SJSA1 (cell line): ENCODE measurements at places on chromosomes 11 and 22.

GRCh38 chr11:94968334-94968958, 4.9 kb downstream of the CWC15 start:
- peaks cover 55% of the 10 kb centered on the region for H3K36me3 ChIP-seq
- H3K4me3 ChIP-seq = no peak overlapping the region
- no peaks in the 10 kb centered on the region for H3K4me1 ChIP-seq
- no peak for DNase-seq

GRCh38 chr11:112941104-112941503, 20.1 kb upstream of the NCAM1 start:
- no peak for DNase-seq
- no peaks in the 10 kb centered on the region for H3K27me3 ChIP-seq
- no peaks in the 10 kb centered on the region for H3K36me3 ChIP-seq

GRCh38 chr11:36492724-36493304, 17.3 kb downstream of the TRAF6 start:
- H3K4me1 ChIP-seq = no peaks in the 10 kb centered on the region
- no peak for DNase-seq
- no peak overlapping the region for H3K4me3 ChIP-seq
- H3K27ac ChIP-seq = no peak overlapping the region

DNA sequence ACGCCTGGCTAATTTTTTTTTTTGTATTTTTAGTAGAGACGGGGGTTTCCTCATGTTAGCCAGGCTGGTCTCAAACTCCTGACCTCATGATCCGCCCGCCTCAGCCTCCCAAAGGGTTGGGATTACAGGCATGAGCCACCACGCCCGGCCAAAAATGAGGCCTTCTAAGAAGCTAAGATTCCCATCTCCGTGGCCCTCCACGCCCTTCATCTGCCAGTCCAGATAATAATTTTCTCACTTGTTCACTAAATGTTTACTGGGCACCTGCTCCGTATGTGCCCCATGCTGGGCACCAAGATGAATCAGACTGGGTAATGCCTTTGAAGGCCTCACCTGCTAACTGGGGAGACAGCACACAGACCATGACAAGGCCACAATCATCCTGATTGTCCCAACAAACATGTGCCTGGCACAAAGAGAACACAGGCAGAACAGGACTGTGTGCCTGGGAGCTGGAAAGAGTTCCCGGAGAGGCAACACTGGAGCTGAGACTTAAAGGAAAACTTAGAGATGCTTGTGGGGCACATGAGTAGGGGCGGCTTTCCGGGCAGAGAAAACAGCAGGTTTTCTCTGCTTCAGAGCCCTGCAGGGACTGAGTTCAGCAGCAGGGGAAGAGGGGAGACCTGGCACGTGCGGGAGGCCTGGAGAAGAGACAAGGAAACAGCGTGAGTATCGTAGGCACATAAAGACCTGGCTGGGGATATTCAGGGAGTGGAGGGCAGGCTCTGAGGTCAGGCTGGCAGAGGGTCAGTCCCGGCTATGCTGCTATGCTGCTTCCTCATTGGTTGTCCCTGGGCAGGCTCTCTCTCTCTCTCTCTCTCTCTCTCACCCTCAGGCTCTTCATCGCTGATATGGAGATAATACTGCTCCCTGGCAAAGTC, 2.4 kb downstream of the KIAA0930 start:
- no peak overlapping the region; the same call in 1 of the 2 replicates for H3K4me3 ChIP-seq
- peaks cover 37% of the 10 kb centered on the region for H3K36me3 ChIP-seq
- no peaks in the 10 kb centered on the region for H3K27me3 ChIP-seq
- no peak for DNase-seq
- no peak overlapping the region for H3K27ac ChIP-seq
- H3K4me1 ChIP-seq = peaks cover 26% of the 10 kb centered on the region

GRCh38 chr22:23899042-23899745, 5.0 kb downstream of the MIF start:
- no peaks in the 10 kb centered on the region for H3K27me3 ChIP-seq
- peaks cover 15% of the 10 kb centered on the region for H3K4me1 ChIP-seq
- peaks cover 34% of the 10 kb centered on the region for H3K36me3 ChIP-seq
- no peak overlapping the region for H3K27ac ChIP-seq
- DNase-seq = no peak
